Activated CD4-positive, CD25-positive, alpha-beta regulatory T cell treated with anti-CD3 and anti-CD28 coated beads, Interleukin-2, amount 50 U/mL, for 24 hours (primary cell): ENCODE measurements at places on chromosomes 3 and 15.

GRCh38 chr3:148173851-148174250, 523.9 kb upstream of the AGTR1 start:
- ATAC-seq: no peak

DNA sequence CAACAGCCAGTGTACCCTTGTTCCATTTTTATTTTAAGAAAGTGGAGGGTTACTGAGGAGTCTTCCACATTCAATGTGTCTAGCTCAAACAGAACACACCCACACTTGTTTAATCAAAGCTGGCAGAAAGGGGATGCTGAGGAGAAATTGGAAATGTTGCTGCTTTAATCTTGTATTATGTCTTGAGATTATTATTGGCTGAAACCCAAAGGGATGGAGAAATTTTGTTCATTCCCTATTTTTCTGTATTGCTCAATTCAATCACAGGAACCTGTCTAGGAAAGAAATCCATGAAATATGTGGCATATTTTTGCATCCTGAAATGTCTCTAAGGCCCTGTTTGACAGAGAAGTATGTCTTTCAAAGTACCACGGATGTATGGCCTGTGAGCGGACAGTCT, 238.0 kb downstream of the MYRIP start:
- ATAC-seq: no peak

- ATAC-seq: no peak
These were observed 5.6 kb upstream of the TMEM45A start for GRCh38 chr3:100486808-100487207.

GRCh38 chr3:46705022-46705530, 3.9 kb downstream of the TMIE start:
- peak; percentile 81 for ATAC-seq

- no peak for ATAC-seq
These were observed 8.9 kb upstream of the PAK6 start for GRCh38 chr15:40229956-40230355.

DNA sequence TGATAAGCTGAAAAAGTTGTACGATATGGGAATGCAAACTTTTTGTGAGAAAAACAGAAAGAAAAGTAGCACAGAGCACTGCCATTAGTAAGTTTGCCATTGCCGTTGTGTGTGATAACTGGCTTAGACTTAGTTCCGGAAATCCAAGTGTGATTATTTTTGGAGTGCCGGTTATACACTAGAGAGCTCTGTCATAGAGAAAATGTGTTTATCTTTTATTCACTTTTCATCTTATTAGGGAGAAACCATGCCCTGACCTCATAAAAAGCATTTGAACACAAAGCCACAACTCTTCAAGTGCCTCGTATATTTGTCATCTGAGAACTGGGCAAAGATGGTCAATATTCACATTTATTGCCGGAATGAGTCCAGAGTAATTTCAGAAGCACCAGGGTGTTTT, 36.1 kb downstream of the CTDSPL start:
- ATAC-seq: no peak

DNA sequence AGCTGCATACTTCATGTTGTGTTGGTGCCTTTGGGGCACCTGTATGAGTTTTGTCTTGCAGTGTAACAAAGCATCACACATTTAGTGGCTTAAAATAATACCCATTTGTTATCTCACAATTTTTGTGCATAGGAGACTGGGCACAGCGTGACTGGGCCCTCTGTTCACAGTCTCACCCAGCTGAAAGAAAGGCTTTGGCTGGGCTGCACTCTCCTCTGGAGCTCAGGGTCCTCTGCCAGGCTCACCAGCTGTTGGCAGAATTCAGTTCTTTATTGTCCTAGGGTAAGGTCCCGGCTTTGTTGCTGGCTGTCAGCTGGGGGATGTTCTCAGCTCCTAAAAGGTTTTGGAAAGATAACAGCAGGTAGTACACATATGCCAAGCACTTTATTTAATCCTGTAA, 263.3 kb downstream of the CLSTN2 start:
- ATAC-seq: no peak
